ENCODE measurements at places on chromosomes 16 and 17.

GRCh38 chr17:42681976-42682721 is at the start of gene CNTNAP1:
Gene CNTNAP1, plus strand, starts transcription at chr17:42682531. Its CDS starts 299 bp downstream, at chr17:42682830.
- peak; percentile 78 for DNase-seq

- DNase-seq: no peak
Measured at GRCh38 chr16:68190736-68191510, 45.0 kb downstream of the ESRP2 start.

GRCh38 chr16:3988011-3988410 is 107.5 kb upstream of the CREBBP start:
- no peak for DNase-seq

DNA sequence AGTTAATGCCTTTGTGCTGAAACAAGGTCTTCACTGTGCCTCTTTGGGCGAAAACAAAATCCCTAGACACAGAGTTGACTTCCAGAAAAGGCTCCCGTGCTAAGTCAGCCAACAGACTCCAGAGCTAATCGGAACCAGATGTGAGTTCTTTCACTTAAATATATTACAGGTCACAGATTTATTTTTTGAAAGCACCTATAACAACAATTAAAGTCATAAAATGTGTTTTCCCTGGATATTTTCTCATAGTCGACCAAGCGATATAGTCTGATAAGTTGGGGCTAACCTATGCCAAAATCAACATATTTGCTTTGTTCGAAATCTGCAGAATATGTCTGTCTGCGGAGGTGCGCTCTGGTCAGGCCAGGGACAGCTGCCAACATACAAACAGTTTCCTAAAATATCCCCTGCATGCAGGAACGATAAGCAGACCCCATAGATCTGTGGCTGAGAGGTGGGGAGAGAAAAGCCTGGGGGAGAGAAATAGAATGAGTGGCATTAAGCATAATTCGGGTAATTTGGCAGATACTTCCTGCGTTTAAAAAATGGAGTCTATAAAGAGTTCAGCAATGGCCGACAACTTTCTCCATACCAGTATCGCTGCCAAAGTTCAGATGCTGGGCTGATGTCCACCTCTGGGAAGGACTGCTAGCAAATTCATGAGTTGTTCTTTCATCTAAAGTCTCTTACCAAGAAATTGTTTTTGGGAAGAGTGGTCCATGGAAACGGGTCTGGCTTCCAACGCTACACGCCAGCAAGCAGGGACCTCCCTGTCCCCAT is 50.8 kb upstream of the MYH10 start:
- peak; percentile 90 for DNase-seq

GRCh38 chr16:58661199-58661830 is 23.3 kb downstream of the SLC38A7 start:
- DNase-seq: peak; percentile 70

DNA sequence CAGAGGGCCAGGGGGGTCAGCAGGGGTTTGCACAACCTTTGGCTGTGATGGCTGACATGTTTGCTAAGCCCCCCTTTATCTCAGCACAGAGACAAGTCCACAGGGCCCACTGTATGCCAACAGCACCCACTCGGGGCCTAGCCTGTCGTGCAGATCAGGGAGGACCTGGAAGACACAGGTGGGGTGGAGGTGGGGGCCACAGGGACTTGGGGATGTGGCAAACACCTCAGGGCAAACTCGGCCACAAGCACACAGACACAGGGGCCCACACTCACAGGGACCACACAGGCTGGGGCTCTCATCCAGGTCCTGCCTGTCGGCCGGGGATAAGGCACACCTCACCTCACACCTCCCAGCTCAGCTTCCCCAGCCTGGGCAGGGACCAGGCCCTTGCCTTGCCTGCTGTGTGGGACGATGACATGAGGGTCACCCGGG is 87.9 kb downstream of the C16orf78 start:
- DNase-seq: no peak

DNA sequence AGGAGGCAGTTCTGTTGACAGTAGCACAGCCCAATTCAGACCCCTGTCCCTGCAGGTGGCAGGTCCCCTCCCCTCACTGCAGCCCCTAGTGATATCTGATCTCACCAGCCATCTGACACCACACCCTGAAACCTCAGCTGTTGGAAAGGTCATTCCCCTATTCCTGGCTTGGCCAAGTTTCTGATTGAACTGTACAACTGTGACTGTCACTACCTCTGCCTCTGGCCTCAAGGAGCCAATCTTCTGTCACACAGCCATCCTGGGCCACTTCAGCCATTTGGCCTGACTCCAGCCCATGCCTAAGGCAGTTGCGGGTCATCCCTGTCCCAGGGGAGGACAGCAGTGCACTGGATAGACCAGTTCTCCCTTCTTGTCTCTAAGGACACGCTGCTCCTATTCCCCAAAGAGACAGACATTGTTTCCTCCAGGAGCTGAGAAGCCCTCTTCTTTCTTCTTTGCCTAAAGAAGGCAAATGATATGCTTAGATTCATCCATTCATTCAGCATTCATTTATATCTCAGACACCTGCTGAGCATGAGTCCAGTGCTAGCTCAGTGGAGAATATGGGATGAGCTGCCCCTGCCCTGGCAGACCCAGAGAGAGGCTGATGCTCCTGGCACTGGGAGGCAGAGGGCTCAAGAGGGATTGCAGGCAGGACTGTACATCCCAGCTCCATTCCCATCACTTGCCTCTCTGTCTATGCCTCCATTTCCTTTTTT is 4.6 kb upstream of the ALDOA start:
- peak; percentile 50 for DNase-seq

DNA sequence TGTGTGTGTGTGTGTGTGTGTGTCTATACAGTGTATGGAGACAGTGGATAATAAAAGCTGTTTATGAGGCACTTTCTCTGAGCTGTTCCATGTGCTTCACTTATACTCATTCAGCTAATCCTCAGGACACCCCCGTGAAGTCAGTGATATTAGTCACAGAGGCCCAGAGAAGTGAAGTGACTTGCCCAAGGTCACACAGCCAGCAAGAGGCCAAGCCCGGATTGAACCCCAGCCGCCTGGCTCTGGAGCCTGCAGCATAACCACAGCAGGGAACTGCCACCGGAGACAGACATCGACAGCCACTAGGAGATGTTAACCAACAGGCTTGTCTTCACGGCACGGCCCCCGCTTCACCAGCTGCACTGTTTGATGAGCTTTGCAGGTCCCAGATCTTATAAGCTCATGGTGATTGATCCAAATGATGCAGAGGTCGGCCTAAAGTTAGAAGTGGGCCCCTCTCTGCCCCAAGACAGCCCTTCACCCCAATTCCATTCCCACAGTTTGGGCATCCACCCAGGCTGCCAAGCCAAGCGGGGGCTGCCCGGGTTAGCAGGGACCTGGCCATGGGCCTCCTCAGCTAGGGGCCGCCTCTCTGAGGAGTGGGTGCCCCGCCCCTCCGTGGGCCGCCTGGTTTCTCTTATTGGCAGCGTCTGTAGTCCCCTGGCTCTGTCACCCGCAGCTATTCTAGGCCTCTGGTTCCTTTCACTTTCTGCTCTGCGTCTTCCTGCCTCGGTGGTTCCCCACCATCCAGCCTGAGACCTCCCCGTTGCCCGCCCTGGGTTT is 30.9 kb downstream of the SOCS1 start:
- DNase-seq: no peak

DNA sequence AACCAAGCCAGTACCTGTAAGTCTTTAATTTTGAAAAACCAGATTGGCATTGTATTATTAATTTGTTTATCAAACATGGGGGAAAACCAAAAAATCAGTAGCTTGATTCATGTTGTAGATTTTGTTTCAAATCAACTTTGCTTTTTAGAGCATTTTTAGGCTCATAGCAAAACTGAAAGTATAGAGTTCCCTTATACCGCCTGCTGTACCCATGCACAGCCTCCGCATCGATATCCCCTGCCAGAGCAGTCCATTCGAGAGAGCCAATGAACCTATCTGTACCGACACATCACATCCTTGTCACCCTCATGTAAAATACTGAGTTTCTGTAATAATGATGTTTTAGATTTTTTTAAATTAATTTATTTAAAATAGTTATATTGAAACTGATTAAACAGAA is 16.2 kb upstream of the MRC2 start:
- no peak for DNase-seq

All from muscle of arm (tissue), 14 donors.